ENCODE measurements at places on chromosomes 11 and 22. TPM values are rescaled to one million over a fixed set of nuclear protein-coding genes. Genes with fewer than 3 reads are reported as not detected.

SCUBE1 gene
- not detected for total RNA-seq

RFPL3 gene
- total RNA-seq: not detected

PATE4 gene
- total RNA-seq: not detected

IL18BP gene
- 26.2 TPM for total RNA-seq

SCGB2A2 gene
- not detected for total RNA-seq

ASPHD2 gene
- 4.1 TPM for total RNA-seq

CRY2 gene
- total RNA-seq: 67.4 TPM

JHY gene
- 5.4 TPM for total RNA-seq

TMEM41B gene
- 54.7 TPM for total RNA-seq

LRRC56 gene
- 4.6 TPM for total RNA-seq

FOXRED1 gene
- total RNA-seq: 32.5 TPM

SCGB1A1 gene
- total RNA-seq: not detected

NCAM1 gene
- not detected for total RNA-seq

SMIM35 gene
- 0.55 TPM for total RNA-seq

FIBIN gene
- not detected for total RNA-seq

EFCAB6 gene
- 0.84 TPM for total RNA-seq

MMP13 gene
- not detected for total RNA-seq

SHISA8 gene
- not detected for total RNA-seq

OR51B5 gene
- not detected for total RNA-seq

PSMA1 gene
- 95.8 TPM for total RNA-seq

CECR2 gene
- total RNA-seq: not detected

ANO5 gene
- 0.09 TPM for total RNA-seq

KDELR3 gene
- total RNA-seq: not detected

LIPT2 gene
- total RNA-seq: 8.0 TPM

CDON gene
- 2.7 TPM for total RNA-seq

OR52I1 gene
- not detected for total RNA-seq

ROBO4 gene
- total RNA-seq: not detected

XRRA1 gene
- total RNA-seq: 21.1 TPM

IL17REL gene
- not detected for total RNA-seq

OR8H2 gene
- not detected for total RNA-seq

SPTBN2 gene
- total RNA-seq: not detected

TRIM51 gene
- not detected for total RNA-seq

HEPN1 gene
- total RNA-seq: not detected

MS4A13 gene
- not detected for total RNA-seq

SLCO2B1 gene
- total RNA-seq: 2.8 TPM

THRSP gene
- total RNA-seq: not detected

PGA4 gene
- total RNA-seq: not detected

SCO2 gene
- not detected for total RNA-seq

MUC6 gene
- not detected for total RNA-seq

OR52H1 gene
- not detected for total RNA-seq

HEPACAM gene
- total RNA-seq: not detected

MMP1 gene
- total RNA-seq: not detected

MOGAT2 gene
- not detected for total RNA-seq
